Activated CD4-positive, alpha-beta memory T cell treated with anti-CD3 and anti-CD28 coated beads for 36 hours (primary cell): ENCODE measurements at places on chromosomes 12 and 14.

DNA sequence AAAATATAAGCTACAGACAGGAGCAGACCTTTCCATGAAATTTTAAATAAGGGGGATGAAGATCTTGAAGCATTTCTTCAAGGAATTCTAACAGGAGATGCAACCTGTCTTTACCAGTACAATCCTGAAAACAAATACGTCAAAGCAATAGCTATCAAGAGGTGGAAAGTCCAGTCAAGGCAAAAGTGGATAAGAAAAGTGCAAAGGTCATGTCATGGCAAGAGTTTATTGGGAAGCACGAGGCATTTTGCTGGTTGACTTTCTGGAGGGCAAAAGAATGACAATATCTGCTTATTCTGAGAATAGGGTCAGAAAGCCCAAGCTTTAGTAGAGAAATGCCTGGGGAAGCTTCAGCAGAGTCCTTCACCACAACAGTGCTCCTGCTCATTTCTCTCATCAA, 34.3 kb upstream of the PRB4 start:
- no peaks in the 10 kb centered on the region for H3K4me1 ChIP-seq
- H3K27me3 ChIP-seq, result no peaks in the 10 kb centered on the region
- no peaks in the 10 kb centered on the region for H3K36me3 ChIP-seq
- no peak overlapping the region for H3K27ac ChIP-seq
- no peak overlapping the region for H3K4me3 ChIP-seq

DNA sequence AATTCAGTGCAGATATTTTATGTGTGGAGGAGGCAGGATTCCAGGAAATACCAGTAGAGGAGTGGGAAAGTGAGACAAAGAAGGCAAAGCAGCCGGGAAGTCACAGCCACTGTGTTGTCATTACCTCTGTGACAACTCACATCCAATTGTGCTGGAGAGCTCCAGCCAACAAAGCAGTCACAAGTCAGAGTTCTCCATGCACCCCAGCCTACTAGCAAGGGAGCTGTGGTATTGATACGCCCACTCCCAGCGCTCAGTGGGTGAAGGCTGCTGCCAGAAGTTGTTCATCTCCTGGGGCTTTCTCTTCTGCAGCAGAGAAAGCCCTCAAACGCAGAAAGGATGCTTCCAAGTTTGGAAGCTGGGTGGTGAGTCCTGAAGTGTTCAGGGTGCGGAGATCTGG, 93.9 kb downstream of the DICER1 start:
- H3K27me3 ChIP-seq, result no peaks in the 10 kb centered on the region
- H3K36me3 ChIP-seq, result no peaks in the 10 kb centered on the region
- H3K4me3 ChIP-seq, result no peak overlapping the region

GRCh38 chr12:42677461-42677860, 87.9 kb upstream of the PRICKLE1 start:
- no peak for DNase-seq
- H3K27me3 ChIP-seq, result no peaks in the 10 kb centered on the region
- H3K36me3 ChIP-seq, result no peaks in the 10 kb centered on the region
- no peak overlapping the region for H3K4me3 ChIP-seq
- no peaks in the 10 kb centered on the region for H3K4me1 ChIP-seq

DNA sequence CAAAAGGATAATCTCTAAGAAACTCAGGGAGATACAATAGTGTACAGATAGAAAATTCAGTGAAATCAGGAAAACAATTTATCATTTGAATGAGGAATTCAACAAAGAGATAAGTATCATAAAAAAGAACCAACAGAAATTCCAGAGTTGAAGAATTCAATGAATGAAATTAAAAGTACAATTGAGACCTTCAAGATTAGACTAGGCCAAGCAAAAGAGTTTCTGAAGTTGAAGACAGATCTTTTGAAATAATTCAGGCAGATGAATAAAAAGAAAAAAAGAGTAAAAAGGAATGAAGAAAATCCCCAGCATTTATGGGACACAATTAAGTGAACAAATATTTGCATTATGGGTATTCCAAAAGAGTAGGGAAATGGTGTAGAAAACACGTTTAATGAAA, 412.6 kb downstream of the TMEM121 start:
- peaks cover 9% of the 10 kb centered on the region for H3K4me1 ChIP-seq
- H3K27me3 ChIP-seq, result peaks cover 4% of the 10 kb centered on the region
- H3K4me3 ChIP-seq, result no peak overlapping the region
- no peak overlapping the region for H3K27ac ChIP-seq

- no peak overlapping the region for H3K27ac ChIP-seq
- no peak overlapping the region for H3K4me3 ChIP-seq
- peaks cover 2% of the 10 kb centered on the region for H3K36me3 ChIP-seq
- H3K4me1 ChIP-seq, result peaks cover 6% of the 10 kb centered on the region
Measured at GRCh38 chr12:45186762-45187161, 29.1 kb upstream of the ANO6 start.

DNA sequence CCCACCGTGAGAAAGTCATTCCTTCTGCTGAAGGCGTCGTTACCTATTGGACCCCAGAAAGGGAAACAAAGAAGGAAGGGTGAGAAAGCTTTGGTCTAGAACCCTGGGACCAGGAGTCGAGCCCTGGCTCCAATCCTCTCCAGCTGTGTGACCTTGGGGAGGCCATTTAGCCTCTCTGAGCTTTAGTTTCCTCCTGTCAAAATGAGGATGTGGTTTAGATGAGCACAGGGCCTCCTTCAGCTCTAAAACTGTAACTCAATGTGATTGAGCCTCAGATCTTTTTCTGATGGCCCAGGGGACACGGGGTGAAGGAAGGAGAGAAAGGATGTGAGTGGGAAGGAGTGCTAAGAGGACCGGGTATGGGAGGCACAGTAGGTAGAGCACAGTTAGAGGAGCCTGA, 7.7 kb downstream of the JDP2 start:
- H3K4me1 ChIP-seq, result peaks cover 10% of the 10 kb centered on the region
- DNase-seq, result no peak
- no peaks in the 10 kb centered on the region for H3K27me3 ChIP-seq
- H3K27ac ChIP-seq, result no peak overlapping the region
